ENCODE measurements at places on chromosomes 6 and 20.

DNA sequence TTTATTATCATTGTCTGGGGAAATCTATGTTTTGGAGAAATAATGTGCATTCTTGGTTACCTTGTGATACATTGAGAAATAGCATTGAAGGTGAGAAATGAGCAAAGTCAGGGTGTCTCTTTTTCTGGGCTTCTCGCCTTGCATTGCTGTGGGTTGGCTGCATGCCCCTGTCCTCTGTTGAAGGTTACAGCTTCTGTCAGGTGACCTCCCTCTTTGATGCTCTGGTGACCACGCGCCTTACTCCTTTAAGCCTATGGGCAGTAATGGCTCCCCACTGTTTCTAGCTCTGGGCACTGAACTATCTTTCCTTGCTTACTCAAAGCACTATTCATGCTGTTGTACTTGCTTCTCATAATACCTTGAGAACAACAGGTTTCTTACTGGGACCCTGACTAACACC lies 14.6 kb downstream of the ADGRB3 start:
- DNase-seq, result no peak

- no peak for DNase-seq
Observed at GRCh38 chr6:133160536-133160935, 80.6 kb upstream of the EYA4 start.

DNA sequence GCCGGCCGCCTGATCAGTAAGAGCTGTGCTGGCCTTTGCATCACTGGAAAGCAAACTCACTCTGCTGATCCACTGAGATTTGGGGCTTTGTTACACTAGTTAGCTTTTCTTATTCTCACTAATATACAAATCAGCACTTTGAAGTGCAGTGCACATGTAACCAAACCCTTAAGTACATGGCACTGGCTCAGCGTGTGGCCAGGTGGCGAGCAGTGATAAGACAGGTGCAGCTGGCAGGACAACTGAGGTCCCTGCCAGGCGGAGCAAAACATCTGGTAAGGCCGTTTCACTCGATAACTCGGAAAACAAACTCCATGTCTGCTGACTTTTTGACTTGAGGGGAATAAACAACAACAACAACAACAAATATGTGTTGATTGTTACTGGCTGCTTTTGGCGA lies 11.0 kb downstream of the GFRA4 start:
- no peak for DNase-seq

DNA sequence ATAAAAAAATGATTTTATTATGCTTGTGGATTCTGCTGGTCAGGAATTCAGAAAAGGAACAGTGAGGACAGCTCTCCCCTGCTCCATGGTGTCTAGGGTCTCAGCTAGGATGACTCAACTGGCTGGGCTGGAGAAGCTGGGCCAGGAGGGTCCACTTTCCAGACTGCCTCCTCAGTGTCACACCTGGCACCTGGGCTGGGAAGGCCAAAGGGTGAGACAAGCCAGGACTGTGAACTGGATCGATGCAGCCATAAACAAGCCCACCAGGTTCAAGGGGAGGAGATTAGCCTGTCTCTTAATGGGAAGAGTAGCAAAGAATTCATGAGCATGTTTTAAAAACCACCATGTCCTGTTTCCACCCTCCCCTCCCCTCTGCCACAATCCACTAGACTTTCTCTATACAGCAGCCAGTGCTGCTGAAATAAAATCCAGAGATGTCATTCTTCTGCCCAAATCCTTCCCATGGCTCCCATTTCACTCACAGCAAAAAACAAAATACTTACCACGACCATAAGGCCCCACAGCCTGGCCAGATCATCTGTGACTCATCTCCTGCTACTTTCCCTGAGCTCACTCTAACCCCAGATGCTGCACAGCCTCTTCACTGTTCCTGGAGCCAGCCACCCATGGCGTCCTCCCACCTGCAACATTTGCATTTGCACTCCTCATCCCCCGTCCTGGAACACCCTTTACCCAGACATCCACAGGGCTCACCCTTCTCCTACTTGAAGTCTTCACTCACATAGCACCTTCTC lies 13.8 kb downstream of the SPTLC3 start:
- no peak for DNase-seq

DNA sequence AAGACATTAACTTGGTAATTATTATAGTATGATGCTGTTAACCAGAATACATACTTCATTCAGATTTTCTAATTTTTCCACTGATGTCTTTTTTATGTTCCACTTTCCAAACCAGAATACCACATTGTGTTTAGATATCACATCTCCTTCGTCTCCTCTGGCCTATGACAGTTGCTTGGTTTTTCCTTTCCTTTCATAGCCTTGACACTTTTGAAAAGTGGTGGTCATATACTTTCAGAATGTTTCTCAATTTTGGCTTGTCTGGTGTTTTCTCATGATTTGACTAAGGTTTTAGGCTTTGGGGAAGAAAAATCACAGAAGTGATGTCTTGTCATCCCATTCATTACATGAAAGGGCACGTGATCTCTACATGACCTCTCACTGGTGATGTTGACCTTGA lies 24.3 kb upstream of the RIMS4 start:
- DNase-seq, result no peak

DNA sequence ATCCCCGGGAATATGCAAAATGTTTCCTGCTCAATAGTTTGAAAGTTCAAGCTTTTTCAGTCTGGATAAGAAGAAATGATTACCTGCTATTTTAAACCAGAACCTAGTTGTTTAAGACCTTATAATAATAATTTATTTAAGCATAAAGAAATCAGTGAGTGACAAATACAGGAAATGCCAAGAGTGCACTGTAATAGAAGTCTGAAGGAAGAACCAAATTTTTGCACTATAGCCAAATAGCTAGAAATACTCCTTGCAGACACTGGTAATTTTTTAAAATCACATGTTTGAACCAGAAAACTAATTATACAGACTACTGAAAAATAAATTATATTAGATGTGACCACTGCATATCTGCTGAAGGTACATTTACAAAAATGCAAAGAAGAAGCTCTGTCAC lies 93.2 kb downstream of the MMS22L start:
- peak; percentile 74 for DNase-seq

DNA sequence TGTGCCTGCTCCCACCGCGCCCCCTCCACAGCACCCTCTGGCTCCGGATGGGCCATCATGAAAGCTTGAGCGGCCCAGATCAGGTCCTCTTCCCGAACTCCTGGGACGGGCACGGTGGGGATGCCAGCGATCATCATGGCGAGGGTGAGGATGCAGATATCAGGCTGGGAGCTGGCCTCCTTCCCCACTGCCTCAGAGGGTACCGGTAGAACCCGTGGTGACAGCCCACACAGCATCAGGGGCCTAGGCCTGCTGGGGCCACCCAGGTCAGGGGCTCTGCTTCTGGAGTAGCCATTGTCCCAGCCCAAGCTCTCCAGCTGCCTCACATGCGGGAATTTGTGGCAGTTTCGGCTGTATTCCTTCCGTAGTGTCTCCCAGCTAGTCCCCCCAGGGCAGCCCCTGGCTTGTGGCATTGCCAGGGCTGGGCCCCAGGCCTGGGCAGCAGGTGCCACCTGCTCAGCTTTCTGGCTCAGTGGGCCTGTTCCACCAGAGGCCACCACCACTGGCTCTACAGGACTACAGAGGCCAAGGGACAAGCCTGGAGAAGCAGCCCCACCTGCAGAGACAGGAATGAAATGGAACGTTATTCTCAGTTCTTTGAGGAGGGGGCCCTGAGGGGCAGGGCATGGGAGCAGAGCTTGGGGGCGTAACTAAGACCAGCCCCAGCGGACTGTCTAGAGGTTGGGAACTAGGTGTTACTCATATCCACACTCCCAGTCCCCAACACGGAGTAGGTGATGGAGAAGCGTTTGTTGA lies 654 bp downstream of the SPATA25 start:
- no peak for DNase-seq

DNA sequence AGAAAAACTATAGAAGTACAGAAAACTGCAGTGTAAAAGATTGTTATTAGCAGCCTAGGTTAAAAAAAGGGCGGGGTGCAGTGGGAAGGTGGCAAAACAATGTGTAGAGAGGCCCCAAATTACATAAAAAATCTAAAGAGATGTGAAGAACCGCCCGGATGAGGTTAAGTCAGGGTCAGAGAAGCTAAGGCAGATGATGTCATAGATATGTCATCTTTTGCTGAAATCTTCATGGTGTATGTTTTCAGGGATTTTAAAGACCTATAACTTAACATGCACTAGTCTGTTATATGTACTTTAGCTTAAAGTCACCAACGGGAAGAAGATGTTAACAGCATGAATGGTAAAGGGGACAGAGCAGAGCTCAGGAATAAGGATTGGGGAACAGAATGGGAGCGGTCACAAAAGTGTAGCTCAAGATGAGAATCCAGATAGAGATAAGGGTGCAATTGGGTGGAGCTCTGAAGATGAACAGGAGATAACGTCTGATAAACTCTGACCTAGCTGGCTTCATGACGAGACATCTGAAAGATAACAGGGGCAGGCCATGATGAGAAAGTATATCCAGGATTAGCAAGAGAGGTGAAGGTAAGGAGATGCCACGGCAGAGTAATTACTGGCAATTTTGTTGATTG lies 83.4 kb downstream of the TFAP2A start:
- no peak for DNase-seq

DNA sequence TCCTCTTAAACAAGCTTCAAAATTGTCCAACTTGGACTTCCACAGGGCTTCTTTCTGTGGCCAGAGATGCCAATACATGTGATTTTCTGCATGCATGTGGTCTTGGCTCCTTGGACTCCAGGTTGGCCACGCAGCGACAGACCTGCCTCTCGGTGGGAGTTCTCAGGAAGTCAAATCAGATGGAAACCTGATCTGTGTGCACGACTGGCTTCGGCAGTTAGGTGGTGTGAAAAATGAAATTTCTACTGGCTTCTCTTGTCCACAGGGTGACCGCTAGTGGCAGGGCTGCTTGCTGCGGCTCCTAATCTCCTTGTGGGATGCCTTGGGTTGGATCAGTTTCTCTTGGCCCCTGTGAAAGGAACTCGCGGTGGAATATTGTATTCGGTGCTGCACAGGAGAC lies 57.3 kb downstream of the PHACTR3 start:
- no peak for DNase-seq

- no peak for DNase-seq
Observed at GRCh38 chr6:25350573-25350972, 71.4 kb downstream of the CARMIL1 start.

GRCh38 chr20:50587291-50587961 lies 77.2 kb downstream of the PTPN1 start:
- DNase-seq, result no peak

DNA sequence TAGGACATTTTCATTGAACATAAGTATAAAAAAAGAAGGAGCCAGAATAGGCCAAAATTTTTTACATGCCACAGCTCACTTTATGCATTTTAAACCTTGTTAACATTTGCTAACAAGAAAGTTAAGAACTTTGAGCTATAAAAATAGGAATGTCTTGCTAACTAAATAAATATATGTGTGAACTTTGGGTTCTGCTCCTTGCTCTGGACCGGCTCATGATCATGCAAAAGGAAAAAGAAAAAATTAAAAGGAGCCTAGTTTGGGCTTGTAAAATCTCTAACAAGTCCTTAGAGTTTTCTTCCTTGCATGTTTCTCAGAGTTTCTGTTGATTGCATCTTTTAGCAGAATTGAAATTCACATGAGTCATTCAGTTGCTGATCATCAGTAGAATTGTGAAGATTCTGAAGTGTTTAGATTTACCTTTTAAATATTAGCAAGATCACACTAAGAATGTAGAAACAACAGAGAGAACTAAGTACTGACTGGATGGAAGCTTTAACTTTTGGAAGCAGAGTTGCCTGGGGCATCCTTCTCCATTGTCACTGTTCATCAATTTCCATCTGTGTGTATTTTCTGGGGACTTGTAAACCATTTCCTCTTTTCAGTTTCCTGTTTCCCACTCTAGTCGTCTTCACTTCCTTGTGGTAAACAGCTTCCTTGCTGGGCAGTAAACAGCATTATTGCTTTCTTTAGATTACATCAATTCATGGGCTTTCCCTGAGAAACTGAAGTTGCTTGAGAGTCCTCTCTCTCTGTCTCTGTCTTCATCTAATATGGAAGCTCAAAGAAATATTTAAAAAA lies 458.4 kb upstream of the BTBD3 start:
- peak; percentile 79 for DNase-seq

- DNase-seq, result no peak
Observed at GRCh38 chr20:63055575-63056235, 48.9 kb upstream of the BHLHE23 start.

DNA sequence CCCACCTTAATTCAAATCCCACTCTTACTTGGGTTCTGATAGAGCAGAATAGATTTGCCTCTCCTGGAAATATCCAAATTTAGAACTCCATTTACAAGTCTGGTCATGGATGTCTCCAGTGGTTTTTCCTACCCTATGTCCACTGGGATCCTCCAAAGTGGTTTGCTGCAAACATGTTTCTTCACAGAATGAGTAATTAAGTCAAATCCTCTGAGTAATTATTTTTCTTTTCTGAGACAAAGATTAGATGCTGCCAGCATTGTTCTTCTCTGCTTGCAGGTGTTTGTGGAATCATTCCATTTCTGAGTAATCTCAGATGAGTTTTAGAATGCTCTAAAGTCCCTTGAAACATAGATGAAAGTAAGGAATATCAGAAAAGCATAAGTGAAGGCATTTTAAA lies 21.9 kb downstream of the DTD1 start:
- no peak for DNase-seq

- peak; percentile 20 for DNase-seq
Observed at GRCh38 chr20:37777988-37778659, 84.3 kb downstream of the CTNNBL1 start.

DNA sequence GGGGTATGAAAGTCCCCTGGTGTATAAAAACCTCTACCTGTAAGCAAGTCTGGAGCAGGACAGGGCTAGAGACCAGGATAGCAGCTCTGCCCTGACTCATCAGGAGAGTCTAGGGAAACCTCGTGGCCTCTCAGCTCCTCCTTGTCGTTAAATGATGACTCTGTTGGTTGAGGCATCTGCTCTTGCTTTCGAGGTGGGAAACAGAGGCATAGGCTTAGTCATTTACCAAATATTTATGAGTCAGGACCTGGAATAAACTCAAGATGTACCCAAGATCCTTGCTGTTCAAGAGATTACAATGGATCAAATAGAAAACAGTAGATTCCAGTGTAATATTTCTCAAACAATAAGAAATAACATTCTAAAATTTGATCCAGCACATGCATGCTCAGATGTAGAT lies 5.5 kb downstream of the MANBAL start:
- peak; percentile 99 for DNase-seq

DNA sequence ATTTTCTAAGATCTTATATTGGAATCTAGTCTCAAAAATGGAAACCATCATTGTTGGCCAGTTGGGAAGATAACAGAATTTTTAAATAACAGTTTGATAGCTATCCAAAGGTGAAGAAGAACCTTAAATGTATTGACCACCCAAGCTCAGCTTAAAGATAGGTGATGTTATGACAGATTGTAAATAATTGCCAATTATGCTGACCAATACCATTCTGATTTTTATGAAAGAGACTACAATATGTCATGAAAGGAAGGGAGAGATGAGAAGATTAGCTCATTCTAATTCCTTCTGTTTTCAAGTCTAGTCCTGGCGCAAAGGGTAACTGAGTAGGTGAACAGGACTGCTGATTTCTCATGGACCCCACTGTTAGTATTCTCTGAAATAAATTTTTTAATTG lies 5.7 kb upstream of the TAB2 start:
- no peak for DNase-seq

DNA sequence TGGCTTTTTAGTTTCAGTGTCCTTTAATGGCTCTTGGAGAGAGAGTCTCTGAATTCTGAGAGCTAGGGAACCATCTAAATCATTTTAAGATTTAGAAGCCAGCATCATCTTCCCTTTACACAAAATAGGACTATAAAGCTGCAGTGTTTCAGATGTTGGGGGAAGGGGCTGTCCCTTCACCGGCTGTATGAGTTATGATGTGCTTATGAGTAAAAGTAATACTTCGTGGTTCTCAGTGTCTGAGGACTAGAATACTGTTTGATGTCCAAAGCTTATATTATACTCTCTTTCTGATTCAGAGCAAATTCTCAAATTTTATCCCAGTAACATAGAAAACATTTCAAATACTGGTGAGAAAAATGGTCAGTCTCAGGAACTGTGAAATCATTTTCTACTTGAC lies 63.5 kb upstream of the FAM8A1 start:
- DNase-seq, result no peak
